NB4 (cell line): ENCODE measurements at places on chromosomes 3 and 15.

- DNase-seq, result peak; percentile 14
Observed at GRCh38 chr15:65476903-65477302, 40.6 kb downstream of the DPP8 start.

DNA sequence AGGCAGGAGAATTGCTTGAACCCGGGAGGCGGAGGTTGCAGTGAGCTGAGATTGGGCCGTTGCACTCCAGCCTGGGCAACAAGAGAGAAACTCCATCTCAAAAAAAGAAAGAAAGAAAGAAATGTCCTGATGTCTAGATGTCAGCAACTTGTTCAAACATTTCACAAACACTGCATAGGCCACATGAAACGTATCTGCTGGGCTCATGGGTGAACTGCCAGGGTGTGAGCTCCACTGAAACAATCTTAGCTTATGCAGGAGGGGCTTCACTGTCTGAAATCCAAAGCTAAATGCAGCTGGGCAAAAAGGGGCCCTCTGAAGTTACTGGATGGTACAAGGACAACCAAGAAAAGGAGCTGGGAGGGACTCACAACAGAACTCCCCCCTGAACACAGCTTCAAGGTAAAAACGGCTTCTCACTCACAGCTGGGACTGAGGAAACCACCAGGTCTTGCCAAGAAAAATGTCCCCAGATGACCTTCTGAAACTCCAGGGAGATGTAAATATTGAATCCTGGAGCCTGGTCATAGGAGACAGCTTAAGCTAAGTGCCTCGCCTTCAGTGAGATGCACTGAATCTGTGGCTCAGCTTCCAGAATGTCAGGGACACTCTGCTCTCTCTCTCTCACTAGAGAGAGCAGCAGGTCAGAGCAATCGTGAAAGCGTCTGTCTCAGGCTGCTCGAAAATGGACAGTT is 31.9 kb downstream of the SEC61A1 start:
- no peak for DNase-seq

- DNase-seq, result no peak
Observed at GRCh38 chr15:38610748-38611147, 46.1 kb upstream of the RASGRP1 start.

DNA sequence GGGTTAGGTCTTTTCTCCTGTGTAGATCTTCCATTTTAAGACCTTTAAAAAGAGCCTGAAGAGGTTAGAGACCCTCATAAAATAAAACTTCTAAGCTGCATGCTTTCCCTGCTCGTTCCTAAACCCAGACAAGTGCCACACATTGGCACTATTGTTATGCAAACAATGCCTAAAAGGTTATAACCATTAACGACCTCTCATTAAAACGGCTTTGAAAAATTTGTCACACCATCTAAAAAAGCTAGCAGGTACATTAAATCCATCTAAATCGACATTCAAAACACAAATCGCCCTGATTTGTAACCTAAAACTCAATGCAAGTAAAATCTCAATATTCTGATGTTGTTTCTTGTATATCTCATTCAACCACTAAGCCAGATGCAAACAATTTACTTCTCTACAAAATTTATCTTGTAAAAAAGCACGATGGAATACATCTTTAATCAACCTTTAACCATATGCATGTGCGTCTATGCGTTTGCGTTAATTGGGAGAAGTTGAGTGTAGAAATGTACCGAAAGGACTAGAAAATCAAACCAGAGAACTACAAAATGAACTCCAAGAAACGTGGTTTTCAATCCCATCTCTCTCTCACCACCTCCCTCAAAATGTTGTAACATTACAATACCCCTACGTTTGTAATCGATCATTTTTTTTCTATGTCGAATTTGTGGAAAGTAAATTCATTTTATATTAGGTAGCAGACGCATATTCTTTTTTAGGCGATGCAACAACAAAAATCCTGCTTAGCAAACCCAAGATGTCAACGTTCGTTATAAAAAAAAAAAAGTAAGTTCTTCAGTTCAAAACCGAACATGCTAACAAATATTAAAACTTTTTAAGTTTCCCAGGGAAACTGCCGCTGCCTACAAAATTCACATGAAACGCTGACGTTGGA is 1.2 kb downstream of the ALDH1A2 start:
- no peak for DNase-seq

DNA sequence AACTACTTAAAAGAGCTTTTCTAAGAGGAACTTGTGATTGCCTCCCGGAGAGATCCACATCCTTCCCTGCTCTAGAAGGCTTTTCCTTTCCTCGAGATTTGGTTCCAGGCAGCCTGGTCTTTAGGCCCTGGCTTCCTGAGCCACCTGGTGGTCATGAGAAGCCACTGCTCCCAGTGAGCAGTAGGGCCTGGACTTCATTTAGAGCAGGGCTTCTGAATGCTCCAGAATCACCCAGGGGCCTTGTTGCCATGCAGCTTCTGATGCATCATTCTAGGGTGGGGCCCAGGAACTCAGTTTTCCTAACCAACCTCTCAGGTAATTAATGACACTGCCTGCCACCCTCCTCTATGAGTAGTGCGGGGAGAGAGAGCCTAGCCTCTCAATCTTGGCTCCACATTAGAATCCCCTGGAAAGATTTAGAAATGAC is 29.6 kb downstream of the PSMD6 start:
- peak; percentile 60 for DNase-seq

GRCh38 chr3:94619643-94620042 is 556.8 kb downstream of the NSUN3 start:
- no peak for DNase-seq

- DNase-seq, result no peak
Observed at GRCh38 chr3:94070341-94070911, 7.6 kb downstream of the NSUN3 start.

DNA sequence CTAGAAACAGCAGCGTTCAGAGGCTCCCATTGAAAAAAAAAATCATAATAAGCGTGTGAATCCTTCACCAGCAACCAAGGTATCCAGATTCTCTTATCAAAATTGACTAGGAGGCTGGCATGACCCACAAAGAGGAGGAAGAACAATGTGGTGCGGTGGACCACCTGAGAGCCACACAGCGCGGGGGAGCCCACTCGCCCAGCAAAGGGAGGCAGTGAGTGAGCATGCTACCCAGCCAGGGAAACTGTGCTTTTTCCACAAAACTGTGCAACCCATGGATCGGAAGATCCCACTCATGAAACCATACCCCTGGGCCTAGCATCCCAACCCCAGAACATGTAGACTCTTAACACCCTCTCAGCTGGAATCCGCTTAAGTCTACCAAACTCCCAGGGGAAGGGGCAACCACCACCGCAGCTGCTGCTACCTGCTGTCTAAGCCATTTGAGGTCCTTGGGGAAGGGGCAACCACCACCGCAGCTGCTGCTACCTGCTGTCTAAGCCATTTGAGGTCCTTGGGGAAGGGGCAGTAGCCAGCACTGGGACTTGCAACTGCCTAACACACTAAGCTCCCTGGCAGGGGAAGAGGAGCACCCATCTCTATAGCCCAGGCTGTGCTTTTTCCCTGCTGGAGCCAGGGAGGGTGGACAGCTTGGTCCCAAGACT is 102.8 kb upstream of the CLDN18 start:
- no peak for DNase-seq

GRCh38 chr3:151421938-151422337 is 37.4 kb upstream of the P2RY12 start:
- DNase-seq, result peak; percentile 42

DNA sequence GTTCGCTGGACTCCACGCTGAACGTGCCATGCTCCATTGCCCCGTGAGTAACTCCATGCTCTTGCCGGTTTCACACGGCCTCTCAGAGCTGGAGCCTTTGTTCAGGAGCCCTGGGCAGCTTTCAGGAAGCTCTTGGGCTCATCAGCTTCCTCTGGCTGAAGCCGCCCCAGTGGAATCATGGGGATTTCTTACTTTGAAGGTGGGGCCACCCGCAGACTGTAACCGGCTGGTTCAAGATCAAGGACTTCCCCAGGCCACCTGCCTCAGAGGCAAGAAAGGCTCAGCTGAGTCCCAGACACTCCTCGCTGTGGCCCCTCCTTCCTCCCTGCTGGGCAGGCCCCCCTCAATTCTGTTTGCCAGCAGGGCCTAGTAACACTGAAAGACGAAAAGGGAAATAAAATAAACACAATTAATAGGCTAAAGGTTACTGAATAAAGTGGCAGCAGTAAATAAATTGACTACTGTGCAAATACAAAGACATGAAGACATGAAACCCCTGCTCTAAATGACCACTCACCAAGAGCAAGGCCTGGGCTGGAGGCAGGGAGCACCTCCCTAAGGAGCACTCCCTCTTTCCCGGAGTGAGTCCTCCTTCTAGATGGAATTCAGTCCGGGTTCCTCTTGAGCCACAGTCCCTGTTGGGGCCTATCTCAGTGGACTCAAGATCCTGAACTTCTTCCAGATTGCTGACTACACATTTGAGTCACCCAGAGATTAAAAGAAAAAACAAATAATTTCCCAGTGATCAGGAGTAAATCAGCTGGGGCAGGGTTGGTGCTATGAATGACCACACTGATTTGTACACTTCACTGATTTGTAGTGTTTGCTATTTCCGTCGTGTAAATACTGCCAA is 51.0 kb downstream of the ZDHHC19 start:
- peak; percentile 92 for DNase-seq

DNA sequence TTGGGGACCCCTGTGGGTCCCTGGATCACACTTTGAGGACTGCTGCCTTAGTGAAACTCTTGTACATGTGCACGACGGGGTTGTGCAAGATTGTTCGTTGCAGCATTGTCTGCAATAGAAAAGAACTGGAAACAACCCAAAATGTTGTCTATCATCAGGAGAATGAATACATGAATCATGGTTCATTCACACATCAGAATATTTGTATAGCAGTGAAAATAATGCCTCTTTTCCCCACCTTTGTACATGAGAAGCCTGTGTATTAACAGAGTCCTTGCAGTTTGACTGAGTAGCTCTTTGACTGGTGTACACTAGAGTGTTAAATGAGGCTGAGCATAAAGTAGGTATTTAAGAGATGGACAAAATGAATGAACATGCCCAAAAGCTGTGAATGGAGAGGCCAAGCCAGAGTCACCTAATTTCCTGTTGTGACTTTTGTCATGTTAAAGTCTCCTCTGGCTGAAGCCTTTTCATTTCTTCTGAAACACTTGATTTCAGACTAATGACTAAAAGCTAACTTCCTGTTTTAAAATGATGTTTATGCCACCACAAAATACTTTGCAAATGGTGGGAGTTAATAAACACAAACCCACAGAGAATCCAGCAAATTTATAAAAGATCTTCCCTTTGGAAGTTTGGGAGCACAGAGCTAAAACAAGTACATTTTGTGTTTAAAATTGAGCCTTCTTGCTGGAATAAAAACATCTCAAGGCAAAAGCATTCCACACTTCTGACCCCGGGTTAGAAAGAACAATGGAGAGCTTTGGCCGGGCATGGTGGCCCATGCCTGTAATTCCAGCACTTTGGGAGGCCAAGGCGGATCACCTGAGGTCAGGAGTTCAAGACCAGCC is 20.6 kb upstream of the USP3 start:
- DNase-seq, result peak; percentile 35

GRCh38 chr3:128563439-128563838 is 70.4 kb upstream of the GATA2 start:
- no peak for DNase-seq

DNA sequence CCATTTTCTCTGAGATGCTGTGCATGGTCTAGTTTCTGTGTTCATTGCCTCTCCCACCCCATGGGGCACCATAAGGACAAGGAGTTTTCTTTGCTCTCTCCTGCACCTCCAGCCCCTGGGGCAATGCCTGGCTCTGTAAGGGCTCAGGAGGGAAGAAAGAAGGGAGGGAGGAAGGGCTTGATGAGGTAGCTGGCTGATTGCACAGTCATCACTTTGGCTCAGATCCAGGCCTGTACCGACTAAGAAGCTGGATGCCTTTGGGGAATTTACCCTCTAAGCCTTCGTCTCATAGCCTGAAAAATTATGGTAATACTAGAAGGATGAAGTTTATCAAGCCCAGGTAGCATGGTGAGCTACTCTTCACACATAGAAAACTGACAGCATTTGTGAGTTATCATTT is 382.9 kb downstream of the GABRG3 start:
- DNase-seq, result no peak

- DNase-seq, result no peak
Observed at GRCh38 chr15:82807920-82808633, 1.4 kb upstream of the WHAMM start.

DNA sequence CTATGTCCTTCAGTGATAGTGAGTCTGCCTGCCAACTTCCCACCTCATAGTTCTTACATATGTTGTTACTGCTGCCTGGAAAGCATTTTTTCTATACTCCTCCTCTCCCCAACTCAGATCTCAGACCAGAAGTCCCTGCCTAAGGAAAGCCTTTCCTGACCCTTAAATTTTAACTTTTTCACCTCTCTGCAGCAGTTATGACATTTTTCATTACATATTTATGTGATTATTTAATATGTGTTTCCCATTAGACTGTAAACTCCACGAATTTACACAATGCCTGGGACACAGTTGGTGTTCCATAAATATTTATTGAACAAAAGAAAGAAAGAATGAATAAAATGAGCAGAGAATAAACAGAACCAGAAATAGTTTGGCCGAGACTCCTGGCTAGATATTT is 125.5 kb downstream of the MITF start:
- DNase-seq, result no peak
